Dermis blood vessel endothelial cell (primary cell): ENCODE measurements at places on chromosomes 12 and 14. TPM values are rescaled to one million over a fixed set of nuclear protein-coding genes. Genes with fewer than 3 reads are reported as not detected.
A peak's percentile ranks its signal among the peaks of the same experiment; 100 is the strongest.

GRCh38 chr12:65886996-65887395 is 62.7 kb downstream of the HMGA2 start:
- DNase-seq, result peak; percentile 57

DNA sequence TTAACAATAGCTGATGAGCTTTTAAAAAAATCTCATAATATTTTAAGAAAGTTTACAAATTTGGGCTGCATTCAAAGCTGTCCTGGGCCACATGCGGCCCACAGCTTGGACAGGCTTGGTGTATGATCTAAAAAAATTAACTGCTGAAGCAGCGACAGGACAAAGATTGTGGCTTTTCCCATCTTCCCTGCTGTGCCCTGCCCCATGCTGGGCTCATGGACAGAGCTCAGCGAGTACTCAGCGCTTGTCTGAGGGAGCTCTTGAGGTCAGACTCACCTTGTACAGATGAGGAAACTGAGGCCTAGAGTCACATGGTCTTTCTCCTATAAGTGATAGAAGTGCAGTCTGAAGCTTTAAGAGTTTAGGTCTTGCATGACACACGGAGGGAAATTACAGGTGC is 15.0 kb downstream of the EVL start:
- no peak for DNase-seq

The LMO3 gene
- not detected in 2 replicates for total RNA-seq

DNA sequence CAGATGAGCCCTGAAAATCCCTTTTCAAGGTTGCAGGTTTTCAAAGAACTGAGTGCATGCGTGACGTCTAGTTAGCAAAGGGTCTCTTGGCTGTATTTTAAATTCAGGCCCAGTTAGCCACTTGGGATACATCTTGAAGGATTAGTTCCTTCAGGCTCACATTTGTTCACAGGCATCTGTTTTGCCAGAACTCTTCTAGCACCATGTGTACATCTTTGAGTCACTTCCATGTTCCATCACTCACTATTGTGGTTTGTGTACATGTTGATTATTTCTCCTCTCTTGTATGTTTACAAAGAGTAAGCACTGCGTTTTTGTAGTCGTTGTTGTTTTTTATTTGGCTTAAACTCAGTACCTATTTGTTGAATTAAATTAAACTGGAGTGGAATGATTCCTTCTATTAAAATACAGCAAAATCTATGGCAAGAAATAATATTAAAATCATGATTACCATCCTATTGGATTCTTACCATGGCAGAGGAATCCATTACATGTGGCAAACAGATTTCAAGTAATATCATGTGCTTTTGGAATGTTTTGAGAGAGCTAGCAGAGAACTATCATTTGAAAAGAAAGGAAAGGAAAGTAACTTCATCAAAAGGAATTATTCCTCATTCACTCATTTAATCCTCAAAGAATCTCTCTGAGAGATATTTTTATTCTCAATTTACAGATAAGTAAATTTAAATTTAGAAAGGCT is 438.9 kb upstream of the FAR2 start:
- no peak for DNase-seq

The TCL1B gene
- total RNA-seq, result not detected in 2 replicates

DNA sequence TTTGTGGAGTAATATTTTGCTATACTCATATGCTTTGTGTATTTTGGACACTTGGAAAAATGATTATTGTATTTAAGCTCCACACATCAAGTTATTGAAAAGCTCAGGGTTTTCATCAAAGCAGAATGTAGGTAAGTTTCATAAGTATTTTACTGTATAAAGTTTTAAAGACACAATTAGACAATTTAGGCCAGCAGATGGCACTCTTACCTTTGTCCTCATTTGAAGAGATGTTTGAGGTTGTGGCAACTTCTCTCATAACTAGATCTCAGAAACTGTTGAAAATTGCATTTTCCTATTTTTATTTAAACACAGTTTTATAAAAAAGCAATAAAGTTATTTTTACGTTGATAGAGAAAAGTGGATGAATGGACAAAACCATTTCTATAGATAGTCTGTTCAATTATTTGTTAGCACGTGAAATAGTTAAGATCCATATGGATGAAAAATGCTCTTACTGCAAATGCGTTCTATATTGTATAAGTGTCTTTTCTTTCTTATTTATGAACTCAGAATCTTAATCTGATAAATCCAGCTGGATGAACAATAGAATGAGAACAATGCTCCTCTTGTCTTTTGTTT is 300.0 kb downstream of the AEBP2 start:
- DNase-seq, result peak; percentile 90

DNA sequence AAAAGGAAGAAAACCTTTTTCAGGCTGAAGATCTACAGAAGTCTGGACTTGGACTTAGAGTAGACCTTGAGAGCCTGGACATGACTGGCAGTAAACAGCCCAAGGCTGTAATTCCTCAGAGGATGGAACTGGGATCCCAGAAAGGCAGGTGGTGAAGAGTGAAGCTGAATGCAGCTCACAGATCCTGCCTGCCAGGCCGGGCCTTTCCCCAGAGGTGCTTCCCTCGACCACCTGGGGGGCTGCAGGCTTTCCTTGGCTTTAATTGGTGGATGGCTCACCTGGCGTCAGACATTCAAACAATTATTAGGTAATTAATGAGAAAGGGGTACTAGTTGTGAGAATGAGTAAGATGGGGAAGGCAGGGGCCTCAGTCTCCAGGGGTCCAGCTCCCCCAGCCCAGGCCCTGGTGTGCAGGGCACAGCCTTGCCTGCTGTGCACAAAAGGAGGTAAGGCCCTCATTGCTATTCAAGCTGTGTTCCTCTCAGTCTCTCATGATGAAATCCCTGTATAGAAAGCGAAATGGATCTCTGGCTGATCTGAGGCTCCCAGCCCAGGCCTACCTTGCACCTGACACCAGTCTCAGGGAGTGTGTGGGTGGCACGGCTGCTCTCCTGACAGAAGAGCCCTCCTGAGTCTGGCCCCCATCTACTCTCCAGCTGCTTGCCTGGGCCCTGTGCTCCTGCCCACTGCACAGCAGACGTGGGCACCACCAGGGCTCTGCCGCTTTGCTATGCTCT is 63.0 kb upstream of the TCL1A start:
- DNase-seq, result no peak

GRCh38 chr14:94239406-94239805 is 53.7 kb downstream of the SERPINA10 start:
- DNase-seq, result no peak

The GLIPR1L1 gene
- not detected in 2 replicates for total RNA-seq

The IFNG-AS1 gene
- not detected in 2 replicates for total RNA-seq

The MANSC4 gene
- total RNA-seq, result not detected in 2 replicates

DNA sequence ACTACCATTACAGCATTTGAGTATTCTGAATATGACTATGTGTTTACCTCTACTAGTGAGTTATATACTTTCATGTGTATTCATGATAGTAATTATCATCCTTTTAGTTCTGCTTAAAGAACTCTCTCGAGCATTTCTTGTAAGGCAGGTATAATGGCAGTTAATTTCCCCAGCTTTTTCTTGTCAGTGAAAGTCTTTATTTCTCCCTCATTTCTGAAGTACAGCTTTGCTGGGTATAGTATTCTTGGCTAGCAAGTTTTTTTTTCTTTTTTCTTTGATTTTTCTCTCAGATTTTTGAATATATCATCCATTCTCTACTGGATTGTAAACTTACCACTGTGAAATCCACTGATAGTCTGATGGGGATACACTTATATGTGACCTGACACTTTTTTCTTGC is 165.9 kb upstream of the ARHGAP5 start:
- DNase-seq, result no peak

DNA sequence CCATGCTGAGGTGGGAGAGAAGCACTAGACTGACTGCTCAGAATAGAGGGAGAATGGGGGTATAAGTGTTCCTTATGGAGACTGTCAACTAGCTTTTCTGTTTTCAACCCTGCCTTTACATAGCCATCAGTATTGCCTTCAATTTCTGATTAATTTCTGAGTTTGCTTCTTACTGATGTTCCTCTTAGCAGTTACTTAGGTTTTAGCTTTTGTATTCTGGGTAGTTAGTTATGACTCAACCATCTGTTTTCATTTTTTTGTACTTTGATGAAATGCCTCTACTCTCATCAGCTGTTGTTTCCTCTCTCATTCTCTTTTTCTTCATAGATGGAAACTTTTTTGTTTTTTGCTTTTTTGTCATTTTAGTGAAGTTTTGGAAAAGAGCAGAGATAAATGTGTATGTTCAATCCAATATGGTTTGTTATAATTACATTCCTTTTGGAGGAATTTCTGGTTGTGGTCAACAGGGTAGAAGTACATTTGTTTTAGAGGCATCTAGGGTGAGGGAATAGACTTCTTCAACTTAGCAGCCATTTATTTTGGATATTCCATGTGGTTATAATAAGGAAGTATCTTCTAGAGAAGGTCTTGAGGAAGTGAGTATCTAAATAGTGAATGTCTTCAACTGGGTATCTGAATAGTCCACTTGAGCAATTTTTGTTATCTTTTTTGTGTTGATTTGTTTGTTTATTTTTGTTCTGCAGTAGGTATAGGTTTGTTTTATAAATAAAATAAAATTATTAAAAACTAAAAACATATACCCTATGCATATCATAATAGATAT is 29.6 kb downstream of the PMCH start:
- DNase-seq, result no peak

DNA sequence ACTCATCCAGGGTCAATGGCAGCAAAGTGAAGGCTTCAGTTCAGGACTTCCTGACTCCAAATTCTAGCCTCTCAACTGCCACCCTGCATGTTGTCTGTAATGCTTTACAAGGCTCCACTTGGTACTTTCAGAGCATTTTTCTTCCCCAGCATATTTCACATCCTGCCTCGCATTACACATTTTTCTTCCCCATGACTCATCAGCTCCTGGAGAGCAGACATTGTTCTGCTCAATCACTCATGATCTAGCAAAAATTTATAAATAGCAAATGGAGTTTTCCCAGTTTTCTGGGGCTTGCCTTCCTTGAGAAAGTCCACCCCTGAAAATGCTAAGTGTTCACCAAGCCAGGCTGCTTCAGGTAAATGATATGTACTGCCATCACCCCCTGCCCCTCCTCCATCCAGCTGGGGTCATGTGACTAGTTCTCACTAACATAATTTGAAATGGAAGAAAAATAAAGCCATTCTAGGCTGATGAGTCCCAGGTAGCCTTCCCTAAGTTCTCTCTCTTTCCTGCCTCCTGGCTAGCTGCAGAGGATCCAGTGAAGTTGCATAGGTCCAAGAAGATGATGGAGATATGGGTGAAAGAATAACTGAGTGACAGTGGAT is 69.4 kb downstream of the ARMH4 start:
- DNase-seq, result peak; percentile 85

DNA sequence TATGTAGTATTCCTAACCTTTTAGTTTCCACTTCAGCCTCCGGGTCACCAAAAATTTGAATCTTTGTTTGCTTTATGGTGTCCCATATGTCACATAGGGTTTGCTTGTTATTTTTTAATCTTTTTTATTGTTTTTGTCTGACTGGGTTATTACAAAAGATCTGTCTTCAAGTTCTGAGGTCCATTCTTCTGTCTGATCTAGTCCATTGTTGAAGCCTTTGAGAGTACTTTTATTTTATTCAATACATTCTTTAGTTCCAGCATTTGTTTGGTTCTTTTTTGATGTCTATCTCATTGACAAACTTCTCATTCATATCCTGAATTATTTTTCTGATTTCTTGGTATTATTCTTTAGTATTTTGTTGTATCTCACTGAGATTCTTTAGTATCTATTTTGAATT is 99.8 kb downstream of the GPR65 start:
- DNase-seq, result no peak

GRCh38 chr12:31363416-31363809 is 37.5 kb upstream of the SINHCAF start:
- no peak for DNase-seq

- no peak for DNase-seq
These were observed 15.9 kb upstream of the ARMH4 start for GRCh38 chr14:58167891-58168290.

GRCh38 chr14:88422047-88422446 is 36.6 kb downstream of the SPATA7 start:
- no peak for DNase-seq

GRCh38 chr14:67423424-67423823 is 11.5 kb upstream of the PLEK2 start:
- DNase-seq, result no peak

The GYS2 gene
- total RNA-seq, result not detected in 2 replicates
